IMR-90 (cell line): ENCODE measurements at places on chromosomes 4 and X. TPM values are rescaled to one million over a fixed set of nuclear protein-coding genes. Genes with fewer than 3 reads are reported as not detected.

Gene BRS3
- polyA plus RNA-seq = not detected in 2 replicates

Gene DCAF12L2
- not detected in 2 replicates for polyA plus RNA-seq

DNA sequence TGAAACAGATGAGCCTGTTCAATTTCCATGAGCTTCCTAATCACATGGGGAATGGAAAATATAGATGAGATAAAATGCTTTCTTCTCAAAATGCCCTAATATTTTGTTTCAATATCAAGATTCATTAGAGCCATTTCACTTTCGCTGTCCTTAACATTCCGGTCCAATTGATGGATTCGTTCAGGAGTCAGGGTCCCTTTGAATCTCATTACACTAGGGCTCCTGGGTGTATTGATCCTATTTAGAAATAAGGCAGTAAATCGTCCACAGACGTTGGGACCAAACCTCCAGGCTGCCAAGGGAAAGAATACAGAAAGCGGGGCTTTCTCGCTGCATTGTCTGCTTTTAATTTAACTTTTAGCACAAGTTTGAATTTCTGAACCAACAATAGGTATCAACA is 20.6 kb upstream of the CRMP1 start:
- DNase-seq = no peak

- no peak for DNase-seq
Measured at GRCh38 chr4:109495514-109495913, 61.9 kb downstream of the SEC24B start.

DNA sequence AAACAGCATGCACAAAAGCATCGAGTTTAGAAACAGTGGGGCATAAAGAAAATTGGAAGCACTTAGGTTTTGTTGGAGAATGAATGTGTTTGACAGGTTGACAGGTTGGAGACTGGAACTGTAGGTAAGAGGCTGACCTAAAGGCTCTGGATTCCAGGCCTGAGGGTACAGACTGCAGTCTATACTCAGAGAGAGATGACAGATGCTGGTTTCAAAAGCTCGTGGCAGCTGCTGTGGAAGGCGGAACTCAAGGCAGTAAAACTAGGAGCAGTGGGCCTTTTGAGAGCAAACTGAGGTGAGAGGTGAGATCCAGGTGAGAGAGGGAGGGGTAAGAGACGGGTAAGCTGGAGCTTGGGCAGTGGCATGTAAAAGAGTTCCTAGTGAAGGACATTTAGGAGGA is 415.2 kb downstream of the TRIML1 start:
- no peak for DNase-seq
